IPS-NIHi11 (cell line): ENCODE measurements at places on chromosomes 6 and 20.
A peak's percentile ranks its signal among the peaks of the same experiment; 100 is the strongest.

- no peak for DNase-seq
Measured at GRCh38 chr6:55019591-55019990, 154.7 kb upstream of the HCRTR2 start.

DNA sequence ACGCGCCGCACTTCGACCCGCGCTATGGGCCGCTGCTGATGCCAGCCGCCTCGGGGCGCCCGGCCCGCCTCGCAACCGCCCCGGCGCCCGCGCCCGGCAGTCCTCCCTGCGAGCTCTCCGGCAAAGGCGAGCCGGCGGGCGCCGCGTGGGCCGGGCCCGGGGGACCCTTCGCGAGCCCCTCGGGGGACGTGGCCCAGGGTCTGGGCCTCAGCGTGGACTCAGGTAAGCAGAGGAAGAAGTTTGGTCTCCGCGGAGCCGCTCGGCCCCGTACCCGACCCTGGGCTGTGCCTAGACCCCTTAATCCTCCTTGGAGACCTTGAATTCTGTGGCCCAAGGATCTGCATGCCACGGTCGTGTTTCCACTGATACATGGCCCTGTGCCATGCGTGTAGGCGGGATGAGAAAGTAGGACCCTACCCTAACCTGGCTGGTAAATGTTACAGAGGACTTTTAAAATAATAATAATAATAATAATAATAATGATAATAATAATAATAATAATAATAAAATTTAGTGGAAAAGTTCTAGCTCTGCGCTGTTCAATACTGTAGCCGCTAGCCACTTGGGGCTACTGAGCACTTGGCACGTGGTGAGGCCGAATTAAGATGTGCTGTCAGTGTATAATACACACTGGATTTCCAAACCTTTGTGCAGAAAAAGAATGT lies 5.6 kb downstream of the VGLL2 start:
- peak; percentile 40 for DNase-seq

GRCh38 chr6:163392533-163392932 lies 22.0 kb upstream of the QKI start:
- DNase-seq: no peak

DNA sequence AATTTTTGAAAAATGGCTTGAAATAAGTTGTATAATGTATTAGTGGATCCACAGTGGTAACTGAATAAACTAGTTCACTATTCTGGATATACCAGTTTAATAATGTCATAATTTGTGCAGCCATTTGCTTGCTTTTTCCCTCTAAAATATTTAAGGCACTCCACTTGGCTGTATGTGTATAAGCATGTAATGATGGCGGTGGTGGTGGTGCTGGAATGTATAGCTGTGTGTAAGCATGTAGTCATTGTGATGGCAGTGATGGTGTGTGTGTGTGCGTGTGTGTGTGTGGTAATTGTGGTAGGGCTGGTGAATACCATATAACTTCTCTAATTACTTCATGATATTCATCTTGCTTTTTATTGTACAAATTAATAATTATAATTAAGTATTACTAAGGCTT lies 89.2 kb upstream of the HIVEP1 start:
- no peak for DNase-seq

GRCh38 chr20:57449398-57450354 lies 58.5 kb downstream of the RBM38 start:
- no peak for DNase-seq

DNA sequence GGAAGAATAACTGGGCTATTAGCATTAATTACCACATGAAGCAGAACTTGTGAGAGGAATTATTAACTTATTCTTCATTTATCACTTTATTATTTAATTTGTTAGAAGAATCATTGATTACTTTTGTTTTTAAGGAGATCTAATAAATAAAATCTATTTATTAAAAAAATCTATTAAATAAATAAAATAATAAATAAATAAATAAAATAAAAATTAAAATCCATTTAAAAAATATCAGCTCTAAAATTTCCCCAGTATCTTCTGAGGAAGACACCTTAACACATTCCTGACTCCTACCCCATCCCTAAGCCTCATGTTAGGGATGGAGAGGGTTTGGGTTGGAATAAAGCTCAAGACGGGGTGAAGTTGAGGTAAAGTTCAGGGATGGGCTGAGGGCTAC lies 231.4 kb downstream of the CLIC5 start:
- DNase-seq: no peak

DNA sequence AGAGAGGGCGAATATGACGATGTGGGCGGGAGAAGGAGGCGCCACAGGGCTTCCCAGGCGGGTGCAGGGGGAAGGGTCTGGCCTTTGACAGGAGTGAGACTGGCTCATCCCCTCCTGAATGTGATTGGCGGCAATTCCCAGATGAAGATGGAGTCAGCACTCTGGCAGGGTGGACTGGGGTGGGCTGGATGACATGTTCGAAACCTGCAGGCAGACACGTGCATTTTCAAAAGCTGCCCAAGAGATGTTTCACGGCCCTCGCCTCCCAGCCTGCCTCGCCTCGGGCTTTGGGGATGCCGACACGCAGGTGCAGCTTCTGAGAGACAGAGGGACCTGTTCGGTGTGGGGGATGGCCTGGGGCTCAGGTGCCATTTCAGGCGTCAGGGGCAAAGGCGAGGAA lies 66.8 kb upstream of the AFDN start:
- DNase-seq: no peak
